ENCODE measurements at places on chromosomes 1 and 21.

GRCh38 chr21:38027901-38028498 lies 111.7 kb upstream of the KCNJ6 start:
- DNase-seq, result no peak

DNA sequence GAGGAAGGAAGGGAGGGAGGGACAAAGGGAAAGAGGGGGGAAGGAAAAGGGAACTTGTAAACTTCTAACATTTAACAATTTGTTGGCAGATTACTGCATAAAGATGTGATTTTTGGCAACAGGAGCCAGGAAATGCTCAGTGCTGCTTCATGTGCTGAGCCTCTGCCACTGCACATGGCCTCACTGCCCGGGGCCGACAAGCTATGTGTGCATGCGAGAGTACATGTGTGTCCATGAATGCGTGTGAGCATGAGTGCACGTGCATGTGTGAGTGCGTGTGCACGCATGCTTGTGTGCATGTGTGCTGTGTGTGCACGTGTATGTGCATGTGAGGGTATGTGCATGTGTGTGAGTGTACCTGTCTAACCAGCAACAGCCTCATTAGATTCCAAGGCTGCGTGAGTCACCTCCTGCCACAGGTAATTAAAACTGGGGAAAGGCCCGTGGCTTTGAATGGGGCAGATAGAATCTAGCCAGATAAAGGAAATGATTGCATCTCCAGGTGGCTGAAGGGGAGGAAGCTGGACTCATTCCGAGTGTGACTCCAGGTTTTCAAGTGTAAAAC lies 41.4 kb upstream of the TSPEAR start:
- DNase-seq, result no peak

DNA sequence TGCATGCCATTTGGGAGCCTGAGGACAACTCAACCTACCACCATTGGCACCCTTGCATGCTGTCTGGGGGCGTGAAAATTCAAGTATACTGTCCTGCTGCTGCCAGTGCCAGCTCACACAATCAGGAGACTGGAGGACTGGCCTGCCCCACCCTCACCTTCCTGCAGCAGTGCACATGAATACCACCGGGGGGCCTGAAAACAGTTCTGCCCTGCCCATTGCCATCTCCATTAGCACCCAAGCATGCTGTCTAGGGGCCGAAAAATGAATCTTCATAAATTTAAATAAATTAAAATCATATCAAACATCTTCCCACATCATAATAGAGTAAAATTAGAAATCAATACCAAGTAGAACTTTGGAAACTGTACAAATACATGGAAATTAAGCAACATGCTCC lies 322.1 kb upstream of the TMPRSS15 start:
- DNase-seq, result no peak

- peak; percentile 61 for DNase-seq
Observed at GRCh38 chr1:43358121-43358745, 548 bp upstream of the CDC20 start.

- DNase-seq, result no peak
Observed at GRCh38 chr1:21012937-21013336, 163.8 kb downstream of the EIF4G3 start.

DNA sequence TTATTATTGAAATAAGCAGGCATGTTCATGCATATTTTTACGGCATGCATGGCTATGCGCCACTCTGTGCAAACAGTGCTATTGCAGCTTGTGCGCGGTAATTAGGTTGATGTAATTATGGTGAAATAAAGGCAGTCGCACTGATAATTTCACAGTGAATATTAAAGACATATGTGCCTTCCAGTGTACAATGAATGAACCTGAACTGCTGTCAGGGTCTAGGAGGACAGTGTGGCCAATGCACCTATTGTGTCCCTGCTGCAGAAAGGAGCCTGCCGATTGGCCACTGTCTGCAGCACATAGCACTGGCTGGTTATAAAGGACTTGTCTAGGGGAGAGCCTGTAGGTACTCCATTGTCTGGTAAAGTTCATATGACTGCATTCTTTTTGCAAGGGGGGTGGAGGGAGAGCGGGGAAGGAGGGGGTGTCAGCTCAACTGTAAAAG lies 340.4 kb downstream of the USP25 start:
- no peak for DNase-seq

- DNase-seq, result no peak
Observed at GRCh38 chr21:38931291-38931690, 125.6 kb downstream of the ETS2 start.

DNA sequence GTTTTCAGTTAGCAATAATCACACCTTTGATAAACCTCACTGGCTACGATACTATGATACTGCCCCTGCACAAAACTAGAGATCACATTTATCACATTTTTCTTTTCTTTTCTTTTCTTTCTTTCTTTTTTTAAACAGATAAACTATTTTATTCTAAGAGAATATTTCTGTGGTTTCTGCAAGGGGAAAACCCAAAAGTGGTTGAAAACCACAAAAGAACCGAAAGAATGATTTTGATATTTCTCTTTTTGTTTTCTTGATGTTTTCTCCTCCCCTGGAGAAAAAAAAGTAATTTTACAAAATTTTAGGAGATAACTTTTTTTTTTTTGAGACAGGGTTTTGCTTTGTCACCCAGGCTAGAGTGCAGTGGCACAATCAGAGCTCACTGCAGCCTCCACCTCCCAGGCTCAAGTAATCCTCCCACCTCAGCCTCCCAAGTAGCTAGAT lies 18.4 kb upstream of the FRRS1 start:
- no peak for DNase-seq

DNA sequence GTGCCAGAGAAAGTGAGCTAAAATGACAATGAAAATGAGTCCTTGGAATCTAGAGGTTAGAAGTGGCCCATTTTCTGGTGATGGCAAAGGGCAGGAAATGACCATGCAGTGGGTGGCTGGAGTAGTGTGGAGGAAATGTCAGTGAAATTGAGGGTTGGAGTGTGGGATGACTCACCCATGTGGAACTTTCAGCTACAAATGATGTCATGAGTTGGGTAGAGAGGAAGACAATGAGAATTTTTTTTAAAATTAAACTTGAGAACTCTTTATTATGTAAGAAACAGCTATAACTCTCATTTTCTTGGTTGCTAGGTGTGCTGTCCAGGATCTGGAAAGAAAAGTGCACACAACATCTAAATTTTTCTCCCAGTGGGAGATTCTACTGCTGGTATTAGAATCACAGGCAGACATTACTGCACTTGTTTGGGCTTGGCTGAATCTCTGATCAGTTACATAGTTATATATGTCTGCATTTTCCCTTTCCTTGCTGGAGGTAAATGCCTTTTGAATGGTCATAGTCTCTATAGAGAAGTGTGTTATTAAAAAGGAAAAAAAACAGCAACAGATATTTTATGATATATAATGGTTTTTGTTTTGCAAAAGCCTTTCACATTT lies 56.8 kb upstream of the GNG12 start:
- DNase-seq, result no peak

GRCh38 chr1:25223471-25223870 lies 8.8 kb downstream of the SYF2 start:
- no peak for DNase-seq

- no peak for DNase-seq
Observed at GRCh38 chr1:19811206-19811851, 3.8 kb downstream of the RNF186 start.

GRCh38 chr1:41025979-41026819 lies 4.7 kb upstream of the SLFNL1 start:
- no peak for DNase-seq

GRCh38 chr1:226457307-226457712 lies 49.4 kb upstream of the PARP1 start:
- no peak for DNase-seq

GRCh38 chr21:16597753-16598152 lies 868.0 kb downstream of the USP25 start:
- no peak for DNase-seq

DNA sequence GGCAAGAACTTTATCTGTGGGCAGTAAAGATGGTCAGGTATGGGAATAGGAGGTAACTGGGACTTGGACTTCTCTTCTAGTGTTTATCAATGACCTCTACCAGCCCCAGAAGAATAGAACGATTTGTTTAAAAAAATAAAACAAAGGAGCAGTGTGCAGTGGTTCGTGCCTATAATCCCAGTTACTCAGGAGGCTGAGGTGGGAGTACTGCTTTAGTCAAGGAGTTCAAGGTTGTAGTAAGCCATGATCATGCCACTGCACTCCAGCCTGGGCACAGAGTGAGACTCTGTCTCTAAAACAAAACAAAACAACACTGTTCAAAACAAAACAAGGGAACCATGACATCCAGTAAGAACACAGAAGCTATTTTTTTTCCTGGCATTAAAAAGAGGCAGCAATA lies 4.3 kb downstream of the RNF19B start:
- no peak for DNase-seq

DNA sequence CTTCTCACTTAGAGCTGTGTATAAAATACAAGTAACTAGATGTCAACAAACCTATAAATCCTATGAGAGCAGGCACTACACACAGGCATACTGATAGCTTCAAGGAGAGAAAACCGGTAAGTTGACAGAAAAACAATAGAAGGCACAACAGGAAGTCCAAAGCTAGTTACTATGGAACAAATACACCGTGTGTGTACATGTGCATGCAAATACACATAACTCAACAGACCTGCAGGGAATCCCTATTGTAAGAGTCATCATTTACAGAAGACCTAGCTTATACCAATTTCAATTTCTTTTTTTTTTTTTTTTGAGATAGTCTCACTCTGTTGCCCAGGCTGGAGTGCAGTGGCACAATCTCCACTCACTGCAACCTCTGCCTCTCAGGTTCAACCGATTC lies 26.3 kb downstream of the JAK1 start:
- no peak for DNase-seq

GRCh38 chr21:41660748-41661147 lies 106.1 kb downstream of the RIPK4 start:
- DNase-seq, result no peak
